ENCODE measurements at places on chromosomes 5 and 9.

- no peak for DNase-seq
These were observed 48.1 kb downstream of the PRELID2 start for GRCh38 chr5:145787001-145787400.

GRCh38 chr5:111703662-111704061, 53.3 kb downstream of the NREP start:
- DNase-seq = no peak

- DNase-seq = no peak
These were observed 229.0 kb upstream of the PAPPA start for GRCh38 chr9:115924669-115924987.

DNA sequence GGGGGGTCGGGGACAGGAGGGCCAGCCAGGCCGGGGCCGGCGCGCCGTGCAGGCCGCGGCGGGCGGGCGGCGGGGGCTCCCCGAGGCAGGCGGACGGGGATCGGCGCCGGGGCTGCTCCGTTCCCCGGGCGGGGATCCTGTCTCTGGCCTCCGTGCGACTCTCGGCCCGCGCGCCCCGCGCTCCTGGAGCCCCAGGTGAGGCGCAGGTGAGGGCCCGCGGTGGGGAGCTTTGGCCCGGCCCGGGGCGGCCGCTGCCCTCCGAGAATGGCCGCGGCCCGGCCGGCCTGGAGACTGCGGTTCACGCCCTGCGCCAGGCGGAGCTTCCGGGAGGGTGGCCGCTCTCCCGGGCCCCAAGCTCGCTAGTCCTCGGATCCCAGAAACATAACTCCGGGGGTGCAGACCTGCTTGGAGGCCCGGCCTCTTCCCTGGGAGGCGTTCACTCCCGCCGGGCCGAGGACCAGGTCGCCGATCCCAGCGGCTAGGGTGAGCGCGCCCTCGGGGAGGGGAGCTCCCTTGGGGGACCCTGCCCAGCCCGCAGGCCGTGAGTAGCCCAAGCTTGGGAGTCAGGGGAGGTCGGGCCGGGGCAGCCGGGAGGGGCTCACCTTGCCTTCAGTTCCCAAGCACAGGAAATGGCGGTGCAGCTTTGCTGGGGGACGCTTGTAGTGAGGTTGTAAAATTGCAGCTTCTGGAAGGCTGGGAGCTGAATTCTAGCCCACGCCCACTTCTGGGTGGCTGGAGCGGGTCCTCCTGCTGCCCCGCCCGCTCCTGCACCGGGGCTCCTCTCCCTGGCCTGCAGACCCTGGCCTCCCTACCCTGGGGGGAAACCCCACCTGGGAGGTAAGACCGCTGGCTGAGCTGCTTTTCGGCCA, 723 bp downstream of the PPP1R26 start:
- no peak for DNase-seq

GRCh38 chr9:128078504-128079434, 10.7 kb downstream of the SLC25A25 start:
- DNase-seq = no peak

GRCh38 chr9:125272697-125273096, 11.1 kb downstream of the GAPVD1 start:
- DNase-seq = no peak

GRCh38 chr5:167554564-167555290, 736.7 kb upstream of the WWC1 start:
- no peak for DNase-seq

DNA sequence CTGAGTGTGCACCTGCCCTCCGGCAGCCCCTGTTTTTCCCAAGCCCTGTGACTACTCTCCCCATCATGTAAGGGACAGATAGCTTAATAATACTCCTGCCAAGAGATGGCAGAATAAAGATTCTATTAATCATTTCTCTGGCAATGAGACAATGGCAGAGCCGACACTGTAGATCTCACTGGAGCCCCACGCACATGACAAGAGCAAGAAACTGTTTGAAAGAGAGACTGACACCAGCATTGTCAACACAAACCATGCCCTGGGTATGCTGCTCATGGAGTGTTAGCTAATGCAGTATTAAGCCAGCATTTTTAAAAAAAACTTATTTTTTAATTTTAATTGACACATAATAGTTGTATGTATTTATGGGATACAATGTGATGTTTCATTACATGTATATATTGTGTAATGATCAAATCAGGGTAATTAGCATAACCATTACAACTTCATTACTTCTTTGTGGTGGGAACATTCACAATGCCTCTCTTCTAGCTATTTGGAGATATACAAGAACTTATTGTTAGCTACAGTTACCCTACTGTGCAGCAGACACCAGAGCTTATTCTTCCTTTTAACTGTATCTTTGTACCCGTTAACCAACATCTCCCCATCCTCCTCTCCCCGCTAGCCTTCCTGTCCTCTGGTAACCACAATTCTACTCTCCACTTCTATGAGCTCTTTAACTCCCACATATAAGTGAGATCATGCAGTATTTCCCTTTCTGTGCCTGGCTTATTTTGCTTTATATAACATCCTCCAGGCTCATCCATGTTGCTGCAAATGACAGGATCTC, 31.5 kb upstream of the SEMA4D start:
- no peak for DNase-seq

DNA sequence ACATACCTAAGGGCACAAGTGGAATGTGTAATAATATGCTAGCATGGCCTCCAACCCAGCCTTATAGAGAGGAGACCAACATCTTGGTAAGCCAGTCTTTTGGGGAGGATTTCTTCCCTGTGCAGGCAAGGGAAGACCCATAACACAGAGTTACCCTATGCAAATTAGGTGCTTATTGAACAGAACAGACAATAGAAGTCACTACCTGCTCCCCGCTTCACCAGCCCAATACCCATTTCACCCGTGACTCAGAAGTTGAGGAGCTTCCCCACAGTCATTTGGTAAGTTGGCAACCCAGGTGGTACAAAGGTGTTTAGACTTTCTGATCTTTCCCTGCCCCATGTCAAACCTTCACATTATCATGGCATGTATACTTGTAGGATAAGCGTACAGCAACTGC, 44.6 kb downstream of the AOPEP start:
- no peak for DNase-seq

- no peak for DNase-seq
These were observed 14.9 kb downstream of the IL4 start for GRCh38 chr5:132688536-132689339.

GRCh38 chr9:127865645-127866464, 11.4 kb upstream of the ENG start:
- DNase-seq = no peak

- DNase-seq = no peak
These were observed 51.2 kb downstream of the ADAMTS19 start for GRCh38 chr5:129511291-129511690.

GRCh38 chr5:52560366-52560765, 227.3 kb upstream of the ITGA1 start:
- DNase-seq = no peak

DNA sequence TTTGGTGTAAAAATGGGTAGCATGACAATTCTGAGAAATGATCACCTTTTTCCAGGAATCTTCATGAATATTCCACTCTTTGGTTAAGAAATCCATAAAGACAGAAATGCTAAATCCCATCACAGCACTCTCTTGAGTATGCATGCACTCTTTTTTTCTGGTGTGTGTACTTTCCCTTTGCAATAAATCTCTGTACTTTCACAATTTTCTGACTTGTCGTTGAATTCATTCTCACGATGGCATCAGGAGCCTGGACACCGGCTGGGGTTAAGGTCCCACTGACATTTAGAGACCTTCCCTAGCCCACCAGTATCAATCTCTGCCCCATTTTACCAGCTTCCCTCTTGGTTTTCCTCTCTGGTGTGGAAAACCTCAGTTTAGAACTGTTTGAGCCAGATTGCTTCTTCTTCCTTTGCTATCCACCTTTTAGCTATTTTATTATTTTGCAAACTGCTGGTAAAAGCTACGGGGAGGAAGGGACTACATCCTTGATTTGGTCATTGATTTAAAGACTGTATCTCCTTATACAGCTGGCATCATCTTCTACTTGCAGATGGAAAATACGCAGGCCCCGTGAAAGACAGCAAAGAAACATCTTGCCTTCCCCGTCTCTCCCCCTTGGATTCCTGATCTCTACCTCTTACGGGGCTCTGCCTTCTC, 59.9 kb upstream of the ZFR start:
- no peak for DNase-seq

DNA sequence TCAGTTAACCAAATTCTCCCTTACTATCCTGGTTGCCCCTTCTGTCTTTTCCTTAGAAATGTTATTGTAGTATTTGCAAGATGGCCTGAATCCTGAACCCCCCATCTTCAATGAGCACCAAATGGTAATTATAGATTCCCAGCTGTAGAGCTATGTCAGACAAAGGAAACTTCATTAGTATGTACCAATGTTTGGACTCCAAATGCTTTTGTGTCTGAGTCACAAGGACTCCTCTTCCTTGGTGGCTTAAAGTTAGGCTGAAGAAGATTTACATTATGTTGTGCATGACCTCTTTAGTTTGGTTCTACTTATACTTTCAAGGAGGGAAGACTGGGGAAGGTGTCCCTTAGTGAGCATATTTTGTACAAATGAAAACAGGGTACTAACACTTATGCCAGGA, 105.9 kb upstream of the CDKN2B start:
- no peak for DNase-seq

DNA sequence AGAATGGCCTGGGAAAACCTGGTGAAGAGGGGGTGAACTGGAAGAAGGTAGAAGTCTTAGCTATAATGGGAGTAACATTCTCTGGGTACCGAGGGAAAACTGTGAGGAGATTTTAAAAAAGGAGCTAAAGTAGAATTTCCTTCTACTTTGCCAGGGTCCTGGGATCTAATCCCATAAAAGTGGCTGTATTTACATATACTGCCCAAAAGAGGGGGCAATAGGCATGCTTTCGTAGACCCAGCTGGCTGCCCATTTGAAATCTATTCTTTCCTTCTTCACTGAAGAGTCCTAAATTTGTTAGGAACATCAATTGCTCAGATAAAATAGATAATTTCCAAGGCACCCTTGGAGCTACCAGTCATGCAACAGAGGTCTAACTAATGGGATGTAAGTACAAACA, 159.2 kb downstream of the CDC42SE2 start:
- no peak for DNase-seq

- no peak for DNase-seq
These were observed 33.4 kb downstream of the MAP1B start for GRCh38 chr5:72140711-72141110.

DNA sequence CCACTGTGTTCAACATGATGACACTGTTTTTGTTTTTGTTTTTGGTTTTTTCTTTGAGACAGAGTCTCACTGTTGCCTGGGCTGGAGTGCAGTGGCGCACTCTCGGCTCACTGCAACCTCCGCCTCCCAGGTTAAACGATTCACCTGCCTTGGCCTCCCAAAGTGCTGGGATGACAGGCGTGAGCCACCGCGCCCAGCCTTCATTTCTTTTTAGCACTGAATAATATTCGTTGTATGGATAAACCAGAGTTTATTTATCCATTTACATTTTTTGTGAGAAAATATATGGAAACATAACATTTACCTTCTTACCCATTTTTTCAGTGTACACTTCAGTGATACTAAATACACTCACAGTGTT, 4.2 kb downstream of the CARD19 start:
- no peak for DNase-seq

GRCh38 chr9:93361995-93362394, 89.5 kb upstream of the FAM120A start:
- DNase-seq = no peak

DNA sequence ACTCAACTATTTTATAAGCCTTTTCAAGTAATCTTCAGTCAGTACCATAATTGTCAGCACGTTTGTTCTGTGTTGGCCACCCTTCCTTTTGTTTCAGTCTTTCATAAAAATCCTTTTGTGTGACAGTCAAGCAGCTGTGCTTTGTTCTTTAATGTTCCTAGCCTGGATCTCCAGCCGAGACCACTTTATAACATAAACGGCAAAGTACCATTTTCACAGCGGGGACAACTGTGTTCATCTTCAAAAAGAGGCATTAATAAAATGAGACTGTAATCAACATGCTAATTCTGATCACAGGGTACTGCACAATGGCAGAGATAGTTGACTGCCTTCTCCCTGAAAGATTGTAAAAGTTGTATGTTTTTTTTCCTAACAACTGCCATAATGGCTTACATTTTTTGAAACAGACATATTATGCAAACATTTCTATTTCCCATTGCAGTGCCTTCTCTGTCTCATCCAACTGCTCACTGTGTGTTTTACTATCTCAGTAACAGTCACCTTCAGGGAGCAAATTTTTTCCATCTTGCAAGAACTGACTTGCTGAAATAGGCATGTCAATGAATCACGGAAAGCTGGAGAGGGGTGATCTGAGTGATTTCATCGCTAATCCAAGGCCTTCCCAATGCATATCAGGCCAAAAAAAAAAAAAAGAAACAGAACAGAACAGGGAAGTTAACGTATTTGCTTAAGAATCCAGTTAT, 828.5 kb upstream of the DMAC1 start:
- DNase-seq = no peak

DNA sequence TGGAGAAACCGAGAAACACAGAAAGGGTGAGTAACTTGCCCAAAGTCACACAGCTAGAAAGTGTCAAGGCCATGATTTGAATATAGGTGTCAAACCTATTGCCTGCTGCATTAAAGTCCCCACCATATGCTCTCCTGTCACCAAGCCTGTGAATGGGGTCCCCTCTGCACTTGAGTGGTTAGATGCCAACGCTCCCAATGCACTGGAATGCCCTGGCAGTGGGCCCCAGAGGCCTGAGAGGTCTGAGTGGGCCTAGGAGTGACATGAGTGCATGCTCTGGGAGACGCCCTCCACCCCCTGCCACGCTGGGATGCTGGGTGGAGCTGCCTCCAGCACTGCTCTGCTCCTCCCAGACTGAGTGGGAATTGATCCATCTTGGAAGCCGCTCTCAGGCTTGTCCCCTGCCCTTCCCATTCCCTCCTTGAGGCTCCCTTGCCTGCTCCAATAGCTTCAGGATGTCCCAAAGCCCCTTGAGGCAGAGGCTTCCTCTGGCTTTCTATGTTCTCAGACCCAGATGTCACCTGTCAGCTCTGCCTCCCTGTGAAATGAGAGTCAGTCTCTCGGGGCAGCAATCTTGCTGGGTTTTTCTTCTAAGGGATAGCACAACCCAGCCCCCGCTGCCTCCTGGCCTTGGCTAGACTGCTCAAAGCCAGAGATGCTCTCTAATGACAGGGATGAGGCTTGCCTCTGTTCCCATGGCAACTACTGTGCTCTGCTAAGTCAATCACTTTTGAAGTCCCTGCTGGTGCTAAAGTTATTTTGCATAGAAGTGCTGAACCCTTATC, 6.6 kb upstream of the ARSI start:
- DNase-seq = no peak

DNA sequence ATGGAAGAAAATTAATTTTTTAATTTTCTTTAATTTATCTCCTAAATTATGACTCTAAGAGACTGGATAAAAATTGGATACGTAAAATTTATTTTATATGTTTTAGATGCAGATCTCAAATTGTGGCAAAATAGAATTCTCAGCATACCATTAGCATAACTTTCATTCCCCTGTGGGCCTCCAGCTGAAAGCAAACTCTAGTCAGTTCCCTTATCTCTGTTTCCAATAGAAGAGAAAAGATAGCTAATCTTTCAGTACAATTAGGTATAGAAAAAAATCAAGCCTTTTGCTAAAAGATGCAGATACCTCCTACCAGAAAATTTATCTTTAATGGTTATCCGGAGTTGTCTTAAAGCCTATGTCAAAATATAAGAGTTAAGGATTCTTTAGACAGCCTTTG, 1530.6 kb downstream of the EFNA5 start:
- no peak for DNase-seq

All from AG09319 (cell line).